ENCODE measurements at places on chromosomes 16 and 17.

DNA sequence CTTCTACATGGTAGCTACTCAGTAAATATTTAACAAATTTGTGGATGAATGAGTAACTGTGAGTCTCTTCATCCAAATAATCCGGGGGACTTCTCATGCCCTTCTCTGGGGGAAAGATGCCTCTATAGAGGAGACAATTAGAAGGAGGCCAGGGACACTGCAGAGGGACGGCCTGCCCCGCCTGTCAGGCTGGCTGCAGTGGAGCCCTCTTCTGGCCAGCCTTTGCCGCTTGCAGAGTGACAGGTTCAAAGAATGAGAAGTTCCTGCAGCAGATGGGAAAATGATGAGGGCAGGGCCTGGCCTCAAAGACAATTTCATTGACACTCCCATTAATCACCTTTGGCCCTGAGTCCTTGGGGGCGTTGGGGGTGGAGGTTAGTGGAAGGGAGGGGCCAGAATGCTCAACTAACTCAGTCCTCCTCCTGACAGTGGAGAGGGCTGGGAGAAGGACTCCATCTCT lies 339.0 kb downstream of the MAF start:
- peak; percentile 52 for DNase-seq
- no peak overlapping the region for H3K4me3 ChIP-seq
- no peaks in the 10 kb centered on the region for H3K4me1 ChIP-seq
- H3K27ac ChIP-seq = no peak overlapping the region

- H3K27ac ChIP-seq = no peak overlapping the region
- H3K36me3 ChIP-seq = peaks cover 100% of the 10 kb centered on the region
- H3K4me1 ChIP-seq = no peaks in the 10 kb centered on the region
- DNase-seq = no peak
Measured at GRCh38 chr17:41760878-41761277, 25.6 kb downstream of the JUP start.

DNA sequence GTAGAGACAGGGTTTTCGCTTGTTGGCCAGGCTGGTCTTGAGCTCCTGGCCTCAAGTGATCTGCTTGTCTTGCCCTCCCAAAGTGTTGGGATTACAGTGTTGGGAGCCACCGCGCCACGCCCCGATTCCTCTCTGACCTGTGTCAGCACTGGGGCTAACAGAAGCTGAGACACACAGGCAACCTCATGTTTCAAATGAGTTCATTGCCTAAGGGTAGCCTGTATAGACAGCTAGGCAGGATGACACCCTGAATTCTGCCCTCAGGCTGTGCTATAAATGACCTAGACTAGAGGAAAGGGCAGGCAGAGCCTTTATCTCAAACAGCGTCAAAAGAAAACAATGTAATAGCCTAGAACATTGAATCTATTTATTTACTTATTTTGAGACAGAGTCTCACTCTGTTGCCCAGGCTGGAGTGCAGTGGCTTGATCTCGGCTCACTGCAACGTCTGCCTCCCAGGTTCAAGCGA lies 2.3 kb upstream of the CDK3 start:
- DNase-seq = no peak
- H3K36me3 ChIP-seq = peaks cover 24% of the 10 kb centered on the region
- no peak overlapping the region for H3K4me3 ChIP-seq
- no peaks in the 10 kb centered on the region for H3K27me3 ChIP-seq

- no peak overlapping the region for H3K4me3 ChIP-seq
- peak; percentile 41 for DNase-seq
- H3K36me3 ChIP-seq = no peaks in the 10 kb centered on the region
- H3K4me1 ChIP-seq = peaks cover 56% of the 10 kb centered on the region
- no peaks in the 10 kb centered on the region for H3K27me3 ChIP-seq
Measured at GRCh38 chr16:17339764-17340541, 130.8 kb downstream of the XYLT1 start.

GRCh38 chr17:73455050-73455687 lies 143.4 kb upstream of the CDC42EP4 start:
- no peak overlapping the region for H3K4me3 ChIP-seq
- H3K27ac ChIP-seq = no peak overlapping the region
- H3K4me1 ChIP-seq = peaks cover 7% of the 10 kb centered on the region

DNA sequence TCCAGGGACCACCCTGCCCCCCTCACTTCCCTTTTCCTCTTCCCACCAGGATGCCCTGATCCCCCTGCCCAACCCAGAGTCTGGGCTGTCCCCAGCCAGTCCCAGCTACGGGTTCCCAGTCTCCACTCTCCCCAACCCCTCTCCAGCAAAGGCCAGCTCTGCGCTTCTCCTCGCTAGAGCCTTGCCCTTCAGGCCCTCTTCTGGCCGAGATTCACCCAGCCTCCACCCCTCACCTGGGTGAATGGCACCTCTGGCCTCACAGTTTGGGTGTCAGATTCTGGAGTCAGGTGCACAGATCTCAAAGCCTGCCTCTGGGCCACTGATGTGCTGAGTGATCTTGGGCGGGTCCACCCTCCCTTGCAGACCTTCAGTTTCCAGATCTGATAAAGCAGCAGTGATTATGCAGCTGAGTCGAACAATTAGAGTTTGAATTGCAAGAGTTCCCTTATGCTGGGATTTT lies 185.6 kb upstream of the TNRC6C start:
- H3K27ac ChIP-seq = no peak overlapping the region
- no peak for DNase-seq
- no peaks in the 10 kb centered on the region for H3K27me3 ChIP-seq
- no peaks in the 10 kb centered on the region for H3K36me3 ChIP-seq
- no peak overlapping the region for H3K4me3 ChIP-seq
- H3K4me1 ChIP-seq = peaks cover 19% of the 10 kb centered on the region

DNA sequence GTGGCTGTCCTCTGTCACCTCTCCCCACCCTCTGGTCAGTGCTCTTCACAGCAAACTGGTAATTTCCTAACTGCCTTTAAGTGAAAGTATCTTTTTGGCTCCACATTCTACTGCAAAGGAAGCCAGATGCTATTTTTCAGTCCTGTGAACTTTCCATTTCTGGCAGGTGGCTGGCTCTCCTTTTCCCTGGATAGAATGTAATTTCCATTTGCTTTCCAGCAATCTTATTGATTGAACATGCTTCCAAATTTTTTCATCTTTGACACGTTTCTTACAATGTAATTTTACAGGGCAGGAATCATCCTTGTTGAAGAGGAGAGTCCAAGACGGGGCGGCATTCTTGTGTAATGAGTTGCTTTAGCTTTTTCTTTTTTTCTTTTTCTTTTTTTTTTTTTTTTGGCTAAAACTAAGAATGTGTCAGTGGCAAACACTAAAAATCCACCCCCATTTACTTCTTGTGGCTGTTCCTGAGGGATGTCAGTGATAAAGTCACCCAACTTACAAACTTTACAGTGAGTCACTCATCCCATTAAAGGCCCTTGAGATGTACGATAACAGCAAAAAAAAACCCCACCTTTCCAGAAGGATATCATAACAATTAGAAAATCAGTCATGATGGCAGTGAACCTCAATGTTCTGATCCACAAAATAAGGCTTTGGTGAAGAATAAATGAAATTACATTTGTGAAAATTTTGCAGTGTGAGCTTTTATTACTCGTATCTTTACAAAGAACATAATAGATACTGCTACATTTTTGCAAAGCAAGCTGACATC lies 29.4 kb upstream of the PRKCA start:
- H3K27me3 ChIP-seq = no peaks in the 10 kb centered on the region
- H3K36me3 ChIP-seq = no peaks in the 10 kb centered on the region
- no peak overlapping the region for H3K4me3 ChIP-seq
- no peak for DNase-seq
- no peak overlapping the region for H3K27ac ChIP-seq

- H3K4me1 ChIP-seq = peaks cover 69% of the 10 kb centered on the region
- peaks cover 74% of the 10 kb centered on the region for H3K36me3 ChIP-seq
- no peaks in the 10 kb centered on the region for H3K27me3 ChIP-seq
- no peak for DNase-seq
- no peak overlapping the region for H3K4me3 ChIP-seq
- H3K27ac ChIP-seq = no peak overlapping the region
Measured at GRCh38 chr16:28205117-28205899, 6.5 kb downstream of the XPO6 start.

DNA sequence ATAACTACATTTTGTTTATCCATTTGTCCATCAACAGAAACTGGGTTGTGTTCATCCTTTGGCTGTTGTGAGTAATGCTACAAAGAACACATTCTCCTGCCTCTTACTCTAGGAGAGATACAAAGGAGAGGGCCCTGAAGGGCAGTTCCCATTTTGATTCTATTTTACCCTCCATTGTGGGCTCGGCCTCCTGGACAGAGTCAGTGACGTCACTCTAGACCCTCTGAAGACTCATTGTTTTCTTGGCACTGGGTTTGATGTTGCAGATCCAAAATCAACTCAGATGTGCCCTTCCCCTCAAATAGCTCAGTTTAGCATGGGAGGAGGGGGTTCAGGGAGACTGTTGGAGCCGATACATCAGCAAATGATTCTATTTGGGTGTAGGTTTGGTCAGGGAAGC lies 280.9 kb downstream of the UTP18 start:
- no peaks in the 10 kb centered on the region for H3K4me1 ChIP-seq
- no peaks in the 10 kb centered on the region for H3K27me3 ChIP-seq
- H3K4me3 ChIP-seq = no peak overlapping the region
- DNase-seq = no peak
- no peak overlapping the region for H3K27ac ChIP-seq

- no peaks in the 10 kb centered on the region for H3K36me3 ChIP-seq
- no peak for DNase-seq
- H3K27me3 ChIP-seq = no peaks in the 10 kb centered on the region
- peaks cover 7% of the 10 kb centered on the region for H3K4me1 ChIP-seq
- no peak overlapping the region for H3K27ac ChIP-seq
Measured at GRCh38 chr16:8510160-8510559, 80.2 kb downstream of the TMEM114 start.

- H3K4me3 ChIP-seq = no peak overlapping the region
- H3K27me3 ChIP-seq = no peaks in the 10 kb centered on the region
- peak; percentile 75 for DNase-seq
- H3K4me1 ChIP-seq = peaks cover 14% of the 10 kb centered on the region
- H3K36me3 ChIP-seq = peaks cover 7% of the 10 kb centered on the region
- peak overlapping the region; percentile 39 for H3K27ac ChIP-seq
Measured at GRCh38 chr17:17729620-17730249, 48.5 kb downstream of the RAI1 start.

DNA sequence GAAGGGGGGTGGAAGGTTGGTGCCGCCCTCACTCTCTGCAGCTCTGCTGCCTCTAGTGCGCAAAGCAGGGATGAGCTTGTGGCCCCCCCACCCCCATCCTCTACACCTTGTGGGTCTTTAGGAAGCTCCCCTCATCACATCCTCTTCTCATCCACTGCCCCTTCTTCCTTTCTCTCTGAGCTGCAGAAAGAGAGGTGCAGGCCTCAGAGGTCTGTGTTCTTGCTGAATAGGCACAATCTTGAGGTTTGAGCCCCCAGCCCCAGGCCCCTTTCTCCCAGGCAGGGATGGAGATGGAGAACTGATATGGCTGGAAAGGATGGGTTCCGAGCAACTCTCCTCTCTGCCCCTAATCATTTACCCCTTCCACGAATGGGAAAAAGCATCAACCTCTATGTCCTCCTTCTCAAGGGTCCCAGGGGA lies 2.6 kb downstream of the CACNA1G start:
- H3K27ac ChIP-seq = no peak overlapping the region
- peaks cover 100% of the 10 kb centered on the region for H3K27me3 ChIP-seq
- DNase-seq = no peak
- H3K36me3 ChIP-seq = no peaks in the 10 kb centered on the region

DNA sequence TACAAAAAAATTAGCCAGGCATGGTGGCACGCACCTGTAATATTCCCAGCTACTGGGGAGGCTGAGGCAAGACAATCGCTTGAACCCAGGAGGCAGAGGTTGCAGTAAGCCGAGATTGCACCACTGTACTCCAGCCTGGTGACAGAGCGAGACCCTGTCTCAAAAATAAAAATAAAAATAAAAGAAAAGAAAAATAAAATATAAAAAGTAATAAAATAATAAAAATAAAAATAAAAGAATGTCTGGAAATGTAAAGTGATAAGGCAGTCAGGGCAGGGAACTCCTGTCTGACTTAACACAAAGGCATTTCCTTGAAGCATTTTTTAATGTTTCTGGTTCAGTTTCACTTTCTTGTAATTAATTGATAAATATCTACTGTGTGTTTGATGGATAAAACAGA lies 34.7 kb upstream of the DNAJA2 start:
- no peaks in the 10 kb centered on the region for H3K36me3 ChIP-seq
- no peak overlapping the region for H3K27ac ChIP-seq
- H3K4me3 ChIP-seq = no peak overlapping the region
- no peaks in the 10 kb centered on the region for H3K4me1 ChIP-seq

GRCh38 chr16:51629576-51629975 lies 478.5 kb upstream of the SALL1 start:
- no peaks in the 10 kb centered on the region for H3K36me3 ChIP-seq
- no peaks in the 10 kb centered on the region for H3K27me3 ChIP-seq
- H3K4me1 ChIP-seq = no peaks in the 10 kb centered on the region
- H3K27ac ChIP-seq = no peak overlapping the region
- DNase-seq = no peak

DNA sequence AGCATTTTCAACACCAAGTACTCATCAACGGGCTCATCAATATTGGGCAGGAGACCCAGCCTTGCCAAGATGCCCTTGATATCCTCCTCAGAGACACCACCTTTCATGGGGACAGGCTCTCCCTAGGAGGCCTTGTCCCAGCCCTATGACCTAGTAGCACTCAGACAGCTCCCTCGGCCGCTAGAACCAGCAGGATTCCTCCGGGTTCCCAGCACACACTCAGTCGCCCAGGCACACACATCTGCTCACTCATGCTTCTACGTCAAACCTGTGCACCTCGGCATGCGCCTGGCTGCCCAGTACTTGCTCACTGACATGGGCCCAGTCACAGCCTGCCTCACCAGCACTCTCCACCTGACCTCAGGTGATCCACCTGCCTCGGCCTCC lies 17.0 kb downstream of the SRCIN1 start:
- peaks cover 16% of the 10 kb centered on the region for H3K4me1 ChIP-seq
- H3K27ac ChIP-seq = no peak overlapping the region
- no peak for DNase-seq

GRCh38 chr16:88069397-88070168 lies 118.3 kb downstream of the BANP start:
- no peak overlapping the region for H3K27ac ChIP-seq
- DNase-seq = peak; percentile 45
- H3K4me3 ChIP-seq = no peak overlapping the region
- no peaks in the 10 kb centered on the region for H3K4me1 ChIP-seq
